NCI-H2081 (cell line): ENCODE measurements at places on chromosomes 2 and 18.

DNA sequence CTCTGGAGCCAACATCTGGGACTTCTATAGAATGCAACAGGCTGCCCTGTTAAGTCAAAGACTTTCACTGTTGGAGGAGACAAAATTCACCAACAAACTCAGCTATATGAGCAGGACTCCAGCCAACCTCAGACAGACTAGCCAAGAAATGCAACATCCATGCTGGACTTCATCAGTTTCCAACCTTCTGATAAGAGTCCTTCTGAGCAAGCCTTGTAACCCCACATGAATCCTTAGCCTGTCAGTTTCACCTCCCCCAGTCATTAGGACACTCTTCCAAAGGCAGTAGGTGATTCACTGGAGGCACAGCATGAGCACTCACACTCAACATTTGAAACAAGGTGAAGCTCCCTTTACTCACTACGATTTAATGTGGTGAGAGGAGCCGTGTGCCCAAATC is 5.8 kb downstream of the TBC1D8 start:
- DNase-seq: peak; percentile 34

GRCh38 chr2:1748741-1749488 is 4.6 kb upstream of the PXDN start:
- DNase-seq: no peak

- no peak for DNase-seq
These were observed 6.9 kb downstream of the ACYP2 start for GRCh38 chr2:54122171-54122935.

DNA sequence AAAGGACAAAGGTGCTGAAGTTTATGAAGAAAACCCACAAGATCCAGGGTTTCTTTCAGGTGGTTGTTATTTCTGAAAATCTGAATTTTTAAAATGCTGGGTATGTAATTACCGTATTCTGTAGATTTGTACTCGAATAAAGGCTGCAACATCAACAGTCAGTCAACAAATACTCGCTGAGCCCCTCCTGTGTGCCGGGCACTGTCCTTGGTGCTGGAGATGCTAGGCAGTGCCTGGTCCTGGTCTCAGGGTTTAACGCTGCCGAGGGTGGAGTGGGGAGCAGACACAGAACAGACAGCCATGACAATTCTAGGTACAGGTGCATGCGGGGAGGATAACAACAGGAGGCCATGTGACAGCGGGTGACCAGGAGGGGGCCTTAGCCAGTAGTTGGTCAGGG is 27.2 kb upstream of the PDIA6 start:
- DNase-seq: no peak

DNA sequence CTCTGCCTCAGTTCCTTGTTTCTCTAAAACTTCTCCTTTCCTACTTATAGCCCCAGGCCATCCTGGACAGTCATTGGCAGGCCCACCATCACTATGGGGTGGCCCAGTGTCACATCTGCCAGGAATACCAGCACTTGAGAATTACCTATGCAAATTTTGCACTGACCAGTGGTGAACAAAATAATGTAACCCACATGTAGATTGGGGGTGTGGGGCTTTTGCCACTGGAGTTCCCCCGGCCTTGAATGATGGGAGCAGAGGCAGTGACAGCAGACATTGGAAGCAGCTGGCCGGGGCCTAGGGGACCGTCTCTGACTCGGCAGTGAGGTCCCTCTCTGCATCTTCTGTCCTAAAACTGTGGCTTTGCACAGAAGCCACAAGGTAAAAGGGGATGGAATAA is 24.9 kb upstream of the DNMT3A start:
- no peak for DNase-seq

DNA sequence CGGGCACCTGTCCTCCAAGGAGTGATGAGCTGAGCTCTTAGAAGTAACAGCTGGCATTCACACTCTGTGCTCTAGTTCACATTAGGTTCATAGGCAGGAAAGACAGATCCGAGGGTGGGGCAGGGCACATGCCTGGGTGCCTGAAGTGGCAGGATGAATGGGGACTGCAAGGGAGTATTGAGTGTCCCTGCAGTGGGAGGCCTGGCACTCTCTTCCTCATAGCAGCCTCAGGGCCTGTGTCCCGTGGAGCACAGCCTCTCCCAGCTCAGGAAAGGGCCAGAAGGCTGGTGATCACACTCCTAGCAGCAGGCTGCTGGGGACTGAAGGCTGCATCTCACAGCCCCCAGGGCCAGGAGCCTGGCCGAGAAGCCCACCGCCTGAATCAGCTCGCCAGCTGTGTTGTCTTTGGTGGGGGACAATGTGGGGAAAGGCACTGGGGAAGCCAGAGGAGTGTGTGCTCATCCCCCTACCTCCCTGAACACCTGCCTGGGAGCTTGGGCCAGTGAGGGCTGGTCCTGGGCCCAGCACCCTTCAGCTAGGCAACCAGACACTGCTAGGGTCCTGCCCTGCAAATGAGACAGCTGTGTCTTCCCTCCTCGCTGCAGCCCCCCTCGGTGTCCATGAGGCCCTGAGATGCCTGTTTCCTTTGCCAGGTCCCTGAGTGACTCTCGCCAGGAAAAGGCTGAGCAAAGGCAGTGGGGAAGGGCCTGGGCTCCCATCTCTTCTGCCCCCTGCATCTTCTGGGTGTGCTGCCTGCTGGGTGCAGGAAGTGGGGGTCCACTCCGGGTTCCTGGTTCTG is 48.2 kb upstream of the HS6ST1 start:
- peak; percentile 44 for DNase-seq

DNA sequence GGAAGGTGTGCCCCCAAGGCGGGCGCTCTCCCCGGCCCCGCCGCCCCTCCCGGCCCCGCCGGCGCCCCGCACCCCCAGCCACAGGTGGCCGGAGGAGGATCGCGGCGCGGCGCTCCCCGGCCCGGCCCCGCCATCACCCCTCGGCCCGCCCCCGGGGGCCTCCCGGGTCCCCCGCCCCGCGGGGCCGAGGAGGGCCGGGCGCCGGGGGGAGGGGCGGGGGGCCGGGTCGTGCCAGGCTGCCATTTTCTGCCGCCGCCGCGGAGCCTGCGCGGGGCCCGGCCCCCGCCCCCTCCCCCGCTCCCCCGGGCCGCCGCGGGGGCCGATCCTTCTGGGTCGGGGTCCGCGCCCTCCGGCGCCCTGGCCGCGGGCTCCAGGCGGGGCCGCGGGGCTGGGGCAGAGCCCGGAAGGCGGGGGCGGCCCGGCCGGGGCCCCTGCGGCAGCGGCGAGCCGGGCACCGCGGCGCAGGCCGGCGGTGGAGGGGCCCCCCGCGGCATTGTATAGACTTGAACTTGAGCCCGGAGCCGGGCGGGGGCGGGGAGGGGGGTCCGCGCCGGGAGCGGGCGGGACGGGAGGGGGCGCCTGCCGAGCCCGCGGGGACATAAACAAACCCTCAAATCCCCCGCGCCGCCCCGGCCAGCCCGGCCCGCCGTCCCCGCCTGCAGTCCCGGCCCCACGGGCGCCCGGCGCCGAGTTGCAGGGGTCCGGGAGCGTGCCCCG is 556 bp downstream of the DNMT3A start:
- peak; percentile 55 for DNase-seq

- no peak for DNase-seq
These were observed 6.3 kb upstream of the EMILIN2 start for GRCh38 chr18:2840521-2840920.

- no peak for DNase-seq
These were observed 58.7 kb downstream of the PIGN start for GRCh38 chr18:62128157-62128556.

DNA sequence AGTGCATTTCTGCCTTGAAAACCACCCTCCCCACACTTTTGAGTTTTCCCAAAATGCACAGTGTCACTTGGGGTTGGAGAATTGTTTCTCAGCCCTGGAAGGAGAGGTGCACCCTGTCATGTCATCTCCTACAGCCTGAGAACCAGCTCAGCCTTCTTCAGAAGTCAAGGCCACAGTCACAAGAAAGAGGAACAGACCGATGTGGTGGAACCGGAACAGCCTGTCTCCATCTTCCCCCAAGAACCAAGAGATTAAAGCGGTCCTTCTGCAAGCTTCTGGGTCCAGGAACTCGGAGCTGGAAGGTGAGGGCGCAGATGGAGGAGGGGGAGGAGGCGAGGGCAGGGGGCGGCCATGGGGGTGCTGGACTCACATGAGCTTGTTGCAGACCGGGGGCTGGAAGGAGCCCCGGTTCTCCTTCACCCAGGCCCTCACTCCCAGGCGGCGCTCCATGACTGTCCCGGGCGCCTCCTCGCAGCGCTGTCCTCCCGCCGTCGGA is 248 bp downstream of the HAAO start:
- DNase-seq: no peak
